Activated CD8-positive, alpha-beta memory T cell treated with anti-CD3 and anti-CD28 coated beads, Interleukin-2, amount 10 ng/mL, durations not matched to agents 7 days and 5 days (primary cell): ENCODE measurements at places on chromosomes 7 and 10.

DNA sequence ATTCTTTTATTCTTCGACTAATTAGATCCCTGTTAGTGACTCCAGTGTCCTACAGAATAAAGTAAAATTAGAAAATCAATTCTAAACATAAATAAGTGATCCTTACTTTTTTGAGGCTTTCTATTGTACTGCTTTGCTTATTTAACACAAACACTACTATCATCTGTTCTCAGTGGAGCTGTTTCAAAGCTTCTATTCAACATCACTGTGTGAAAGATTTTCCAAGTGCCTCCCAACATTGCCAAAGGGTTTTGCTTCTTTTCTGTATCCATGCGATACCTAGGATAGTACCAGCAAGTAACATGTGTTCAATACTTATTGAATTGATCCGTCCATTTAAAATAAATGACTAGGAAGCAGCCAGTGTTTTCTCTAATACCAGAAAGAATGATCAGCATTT, 125.7 kb downstream of the ARHGAP21 start:
- DNase-seq, result no peak

GRCh38 chr10:89256340-89256739, 4.8 kb upstream of the LIPA start:
- DNase-seq, result no peak

DNA sequence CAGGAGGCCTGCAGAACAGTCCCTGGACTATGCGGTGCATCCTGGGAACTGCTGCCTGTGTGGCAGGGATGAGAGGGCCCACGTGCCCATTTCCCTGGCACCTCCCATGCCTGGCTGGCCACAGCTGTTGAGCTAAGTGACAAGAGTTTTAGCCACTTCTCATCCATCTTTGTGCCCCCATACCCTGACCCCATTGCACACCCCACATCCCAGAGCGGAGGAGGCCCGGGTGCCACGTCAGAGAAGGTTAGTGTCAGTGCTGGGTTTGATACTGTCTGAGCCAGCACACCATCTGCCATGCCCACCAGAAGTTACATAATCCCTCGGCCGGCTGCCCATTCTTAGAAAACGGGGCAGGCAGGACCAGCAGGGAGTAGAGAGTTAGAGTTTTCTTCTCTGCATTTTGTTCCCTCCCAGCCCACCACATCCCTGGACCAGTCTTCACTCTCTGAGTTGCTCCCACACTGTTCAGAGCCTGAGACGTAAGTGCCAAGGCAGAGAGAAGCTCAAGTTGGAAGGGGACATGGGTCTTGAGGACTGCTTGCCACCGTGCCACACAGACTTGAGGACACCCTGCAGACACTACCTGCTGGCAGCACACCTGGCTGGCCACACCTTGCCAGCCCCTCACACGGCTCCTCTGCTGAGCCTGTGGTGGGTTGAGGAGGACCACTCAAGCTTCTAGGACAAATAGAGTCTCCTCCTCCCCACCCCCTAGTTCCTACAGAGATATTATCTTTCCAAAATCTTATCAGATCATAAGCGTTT, 13.1 kb downstream of the UNC5B start:
- no peak for DNase-seq

GRCh38 chr10:72044417-72045041, 43.8 kb downstream of the SPOCK2 start:
- no peak for DNase-seq

GRCh38 chr7:33191340-33191739, 62.0 kb downstream of the BBS9 start:
- DNase-seq, result peak; percentile 48

GRCh38 chr10:23779301-23779700, 340.4 kb downstream of the OTUD1 start:
- DNase-seq, result no peak

GRCh38 chr7:129612112-129613015, 844 bp downstream of the NRF1 start:
- peak; percentile 62 for DNase-seq

GRCh38 chr10:118926072-118926417, 103.5 kb upstream of the NANOS1 start:
- peak; percentile 21 for DNase-seq

- DNase-seq, result no peak
Measured at GRCh38 chr10:26696786-26697162, 727 bp upstream of the PDSS1 start.

GRCh38 chr10:43226851-43227845, 39.7 kb downstream of the RASGEF1A start:
- DNase-seq, result peak; percentile 38

DNA sequence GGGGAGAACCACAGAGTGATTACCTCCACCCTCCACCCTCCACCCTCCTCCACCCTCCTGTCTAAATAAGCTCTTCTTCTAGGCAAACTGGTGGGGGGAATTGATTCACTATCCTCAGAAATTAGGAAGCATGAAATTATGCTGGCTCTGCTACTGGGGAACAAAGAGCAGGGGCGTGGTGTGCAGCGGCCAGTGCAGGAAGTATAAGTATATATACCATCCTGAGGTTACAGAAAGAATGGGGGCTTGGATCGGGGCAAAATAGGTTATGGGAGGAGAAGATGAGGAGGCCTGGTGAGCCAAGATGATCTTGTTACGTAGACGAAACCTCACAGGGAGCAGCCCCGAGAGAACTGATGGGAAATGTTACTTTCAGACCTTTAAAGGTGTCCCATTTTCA, 49.1 kb downstream of the SYPL1 start:
- DNase-seq, result peak; percentile 14

DNA sequence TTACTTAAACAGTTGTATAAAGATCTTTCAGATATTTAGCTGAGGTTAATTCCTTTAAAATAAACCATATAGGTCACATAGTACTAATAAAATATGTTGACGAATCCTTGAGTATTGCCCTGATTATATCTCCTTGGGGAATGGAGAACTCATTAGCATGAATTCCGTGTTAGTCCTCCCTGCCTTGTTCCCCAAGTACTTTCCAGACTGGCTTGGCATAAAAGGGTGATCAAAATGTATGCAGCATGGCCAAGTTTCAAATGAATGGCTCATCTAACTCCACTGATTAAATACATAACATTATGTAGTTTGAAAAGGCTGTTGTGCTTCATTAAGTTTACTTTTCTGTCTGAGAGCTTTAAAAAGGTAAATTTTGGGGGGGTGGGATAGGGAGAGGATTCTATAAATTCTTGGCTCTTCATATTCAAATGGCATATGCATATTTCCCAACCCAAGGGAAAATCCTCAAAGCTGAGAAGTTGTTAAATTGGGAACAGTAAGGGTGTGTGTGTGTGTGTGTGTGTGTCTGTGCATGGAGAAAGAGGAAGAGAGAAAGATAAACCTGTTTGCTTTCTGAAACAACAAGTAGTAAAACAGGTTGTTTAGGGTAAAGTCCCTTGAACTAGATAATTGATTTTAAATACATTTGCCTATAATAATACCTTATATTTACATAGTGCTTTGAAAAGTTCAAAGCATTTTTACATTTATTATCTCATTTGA, 4.8 kb upstream of the ADD3 start:
- DNase-seq, result no peak

GRCh38 chr7:26198133-26198780, 2.3 kb downstream of the HNRNPA2B1 start:
- no peak for DNase-seq
